ENCODE measurements at places on chromosomes 1 and 21.

- DNase-seq, result no peak
Measured at GRCh38 chr1:192235127-192235526, 76.9 kb downstream of the RGS18 start.

GRCh38 chr1:79695138-79695537 is 688.6 kb upstream of the ADGRL4 start:
- DNase-seq, result no peak

GRCh38 chr1:84192681-84193080 is 48.6 kb downstream of the PRKACB start:
- DNase-seq, result no peak

- DNase-seq, result no peak
Measured at GRCh38 chr1:231964241-231964640, 337.7 kb downstream of the DISC1 start.

GRCh38 chr1:145690587-145691558 is 16.3 kb downstream of the PDZK1 start:
- peak; percentile 69 for DNase-seq

- DNase-seq, result no peak
Measured at GRCh38 chr1:162994921-162995320, 74.2 kb upstream of the RGS4 start.

DNA sequence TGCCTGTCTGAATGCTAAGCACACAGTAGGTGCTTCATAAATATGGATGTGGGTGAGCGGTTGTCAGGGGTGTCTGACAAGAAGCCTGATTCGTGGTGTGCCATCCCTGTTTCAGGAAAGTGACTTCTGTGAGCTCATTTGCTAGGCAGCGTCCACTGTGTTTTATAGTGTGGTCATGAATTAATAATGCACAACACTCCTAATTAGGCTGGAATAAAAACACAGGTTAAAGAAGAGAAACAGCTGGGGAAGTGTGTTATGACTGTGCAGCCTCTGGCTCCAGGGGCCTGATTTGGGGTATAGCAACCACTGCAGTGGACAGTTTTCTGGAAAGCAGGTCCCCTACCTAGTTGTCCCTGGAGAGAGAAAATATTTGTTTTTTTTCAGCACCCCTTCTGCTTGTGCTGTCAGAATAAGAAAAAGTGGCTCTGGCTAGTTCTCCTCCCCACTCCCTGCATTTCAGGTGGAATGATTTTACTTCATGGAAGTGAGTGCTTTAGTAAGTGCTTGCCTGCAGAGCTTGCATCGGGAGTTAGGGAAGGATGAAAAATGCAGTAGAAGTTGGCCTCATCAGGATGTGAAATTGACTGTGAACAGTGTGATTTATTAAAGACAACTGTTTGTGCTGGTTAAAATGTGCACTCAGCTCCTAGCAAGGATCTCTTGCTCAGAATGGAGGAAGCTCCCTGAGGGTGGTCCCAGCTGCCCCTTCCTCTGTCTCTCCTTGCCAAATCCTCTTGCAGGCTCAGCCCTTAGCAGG is 333.8 kb downstream of the HHAT start:
- no peak for DNase-seq

DNA sequence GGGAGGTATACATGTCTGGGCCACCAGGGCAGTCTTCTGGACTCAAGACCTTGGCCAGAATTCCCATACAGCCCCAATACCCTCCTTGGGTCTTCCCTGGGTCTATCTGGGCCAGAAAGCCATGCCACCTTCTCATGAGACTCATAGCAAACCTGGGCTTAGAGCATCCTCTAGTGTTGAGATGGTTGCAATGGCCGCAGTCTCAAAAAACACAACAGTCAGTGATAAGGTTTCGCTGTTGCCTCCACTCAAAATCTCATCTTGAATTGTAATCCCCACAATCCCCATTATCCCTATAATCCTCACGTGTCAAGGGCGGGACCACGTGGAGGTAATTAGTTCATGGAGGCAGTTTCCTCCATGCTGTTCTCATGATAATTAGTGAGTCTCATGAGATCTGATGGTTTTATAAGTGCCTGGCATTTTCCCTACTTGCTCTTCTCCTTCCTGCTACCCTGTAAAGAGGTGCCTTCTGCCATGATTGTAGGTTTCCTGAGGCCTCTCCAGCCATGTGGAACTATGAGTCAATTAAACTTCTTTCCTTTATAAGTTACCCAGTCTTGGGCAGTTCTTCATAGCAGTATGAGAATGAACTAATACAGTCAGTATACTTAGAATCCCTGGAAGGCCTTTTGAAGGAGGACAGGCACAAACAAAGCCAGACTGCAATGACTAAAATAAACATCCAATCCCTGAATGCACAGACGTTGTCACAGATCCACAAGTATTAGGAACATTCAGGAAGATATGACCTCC is 77.0 kb downstream of the CTH start:
- peak; percentile 16 for DNase-seq

GRCh38 chr1:248695451-248696132 is 7.0 kb downstream of the OR14I1 start:
- no peak for DNase-seq
